Kasumi-1 (cell line): ENCODE measurements at places on chromosomes 11 and 22.

- DNase-seq = no peak
These were observed 25.7 kb upstream of the MICAL3 start for GRCh38 chr22:18050065-18050464.

GRCh38 chr11:125625225-125625629 is 264 bp downstream of the CHEK1 start:
- DNase-seq = peak; percentile 60

GRCh38 chr11:116866804-116867455 is 29.5 kb upstream of the APOA1 start:
- no peak for DNase-seq

DNA sequence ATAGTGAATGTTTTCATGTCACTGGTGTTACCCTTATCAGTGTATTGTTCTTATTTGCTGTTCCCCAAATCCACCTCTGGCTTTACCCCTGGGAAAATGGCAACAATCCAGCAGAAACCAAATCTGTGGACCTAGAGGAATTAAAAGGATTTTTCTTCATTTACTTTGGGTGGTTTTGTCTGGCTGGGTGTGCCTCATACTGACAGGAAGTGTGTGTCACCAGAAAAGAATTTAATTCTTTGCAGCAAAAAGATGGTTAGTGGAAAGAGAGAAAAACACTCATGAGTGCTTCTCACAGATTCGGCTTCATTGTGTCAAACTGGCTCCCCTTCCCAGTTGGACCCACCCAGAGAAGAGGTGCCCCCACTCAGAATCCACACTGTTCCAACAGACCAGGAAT is 38.9 kb downstream of the FZD4 start:
- no peak for DNase-seq

GRCh38 chr22:49934160-49934890 is 15.9 kb downstream of the CRELD2 start:
- no peak for DNase-seq

GRCh38 chr11:100151944-100152343 is 535.1 kb upstream of the ARHGAP42 start:
- DNase-seq = peak; percentile 48

GRCh38 chr11:19953909-19954308 is 206.4 kb downstream of the DBX1 start:
- DNase-seq = no peak

DNA sequence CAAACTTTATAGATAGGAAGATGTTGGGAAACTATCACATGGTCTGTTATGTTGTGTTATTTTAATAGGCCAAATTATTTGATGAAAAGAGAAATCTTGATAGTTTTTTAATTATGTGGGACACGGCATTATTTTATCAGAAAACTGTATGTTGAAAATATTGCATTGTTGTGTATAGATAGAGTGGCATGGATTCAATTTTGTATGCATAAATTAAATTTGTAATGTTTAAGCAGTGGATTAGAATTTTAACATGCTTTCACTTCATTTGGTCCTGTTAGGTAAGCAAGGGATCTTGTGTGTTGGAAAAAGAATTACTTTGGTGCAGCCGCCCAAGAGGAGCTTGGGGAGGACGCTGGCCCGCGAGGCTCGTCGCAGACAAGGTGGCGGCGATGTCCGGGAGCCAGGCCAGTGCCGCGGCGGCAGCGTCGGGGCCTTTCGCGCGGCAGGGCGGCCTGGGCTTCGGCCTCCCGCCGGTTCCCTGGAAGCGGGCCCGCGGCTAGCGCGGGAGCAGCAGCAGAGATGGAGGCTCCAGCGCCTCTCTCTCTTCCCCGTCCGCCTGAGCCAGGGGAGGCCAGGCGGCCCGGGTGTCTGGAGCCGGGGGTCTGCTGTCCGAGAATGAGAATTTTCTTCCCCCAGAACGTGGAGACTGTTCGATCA is 82.7 kb downstream of the GGT1 start:
- DNase-seq = no peak

DNA sequence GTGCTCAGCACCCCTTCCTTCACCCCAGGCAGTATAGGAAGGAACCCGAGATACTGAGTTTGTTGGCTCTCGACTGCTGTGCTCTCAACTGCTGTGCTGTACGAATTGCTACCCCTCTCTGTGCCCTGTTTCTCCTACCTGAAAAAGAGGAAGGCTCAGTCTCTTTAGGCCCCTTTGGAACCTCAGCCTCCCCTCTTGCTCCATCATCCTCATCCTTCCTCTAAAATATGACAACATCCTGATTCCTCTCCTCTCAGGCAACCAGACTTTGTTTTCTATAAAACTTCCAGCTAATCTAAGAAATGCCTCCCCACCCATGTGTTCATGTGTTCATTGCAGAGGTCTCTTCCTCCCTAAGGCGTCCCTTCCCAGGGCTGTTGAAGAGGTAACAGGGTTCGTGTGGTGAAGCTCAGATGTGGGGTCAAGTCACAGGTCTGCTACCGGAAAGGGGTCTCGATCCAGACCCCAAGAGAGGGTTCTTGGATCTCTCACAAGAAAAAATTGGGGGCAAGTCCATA is 35.5 kb upstream of the CD82 start:
- DNase-seq = no peak

GRCh38 chr22:16955678-16956210 is 52.3 kb downstream of the GAB4 start:
- DNase-seq = no peak
